NCI-H774 (cell line): ENCODE measurements at places on chromosomes 2 and 18.
A peak's percentile ranks its signal among the peaks of the same experiment; 100 is the strongest.

GRCh38 chr18:6039055-6039454 is 143.7 kb upstream of the TMEM200C start:
- no peak for DNase-seq

DNA sequence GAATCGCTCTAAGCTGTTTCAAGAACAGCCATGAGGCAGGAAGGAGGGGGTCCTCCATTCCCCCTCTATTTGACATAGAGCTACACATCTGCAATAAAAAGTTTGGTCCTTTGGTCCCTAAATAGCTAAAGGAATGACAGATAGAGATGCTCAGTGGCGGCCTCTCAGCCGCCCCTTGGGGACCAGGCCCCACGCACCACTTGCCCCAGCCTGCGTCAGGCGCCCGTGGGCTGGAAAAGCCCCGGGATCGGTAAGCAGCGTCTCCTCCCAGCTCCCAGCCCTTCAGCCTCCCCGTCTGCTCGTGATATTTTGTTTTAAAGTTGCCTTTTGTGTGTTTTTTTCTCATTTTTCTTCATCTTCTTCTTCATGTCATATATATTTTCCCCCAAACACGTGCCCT is 321.0 kb downstream of the CELF4 start:
- no peak for DNase-seq

DNA sequence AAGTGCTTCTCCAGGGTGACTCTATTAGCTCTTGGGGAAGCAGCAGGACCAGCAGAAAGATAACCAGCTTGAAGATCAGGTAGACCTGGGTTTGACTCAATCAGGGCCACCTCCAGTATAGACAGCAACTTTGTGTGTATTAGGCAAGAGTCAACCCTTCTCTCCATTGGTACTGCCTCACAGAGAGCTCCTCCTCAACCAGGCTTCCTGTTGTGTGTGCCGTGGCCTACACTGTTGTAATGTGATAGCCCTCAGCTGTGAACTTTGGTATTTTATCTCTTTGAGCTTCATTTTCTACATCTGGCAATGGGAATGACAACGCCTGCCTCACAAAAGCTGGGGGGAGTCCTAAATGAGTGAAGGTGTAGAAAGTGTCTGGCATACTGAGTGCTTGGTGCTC is 17.0 kb upstream of the MAP3K20 start:
- DNase-seq, result no peak

GRCh38 chr18:24271381-24272228 is 126.0 kb downstream of the OSBPL1A start:
- DNase-seq, result peak; percentile 65

GRCh38 chr2:19812166-19812565 is 89.6 kb downstream of the TTC32 start:
- no peak for DNase-seq

- no peak for DNase-seq
These were observed 27.5 kb upstream of the IL1B start for GRCh38 chr2:112864072-112864471.

DNA sequence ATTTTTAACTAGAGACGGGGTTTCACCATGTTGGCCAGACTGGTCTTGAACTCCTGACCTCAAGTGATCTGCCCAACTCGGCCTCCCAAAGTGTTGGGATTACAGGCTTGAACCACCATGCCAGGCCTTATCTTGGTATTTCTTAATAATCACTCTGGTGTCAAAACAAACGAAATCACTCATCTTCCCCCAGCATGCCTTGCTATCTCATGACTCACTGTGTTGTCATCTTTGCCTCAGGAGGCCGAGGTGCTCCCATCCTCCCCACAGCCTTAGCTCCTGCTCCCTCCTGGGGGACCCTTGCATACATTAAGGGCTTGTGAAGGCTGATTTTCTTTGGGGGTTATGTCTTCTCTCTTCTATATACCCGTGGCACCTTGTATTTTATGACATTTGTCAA is 250.1 kb upstream of the DPP10 start:
- no peak for DNase-seq

DNA sequence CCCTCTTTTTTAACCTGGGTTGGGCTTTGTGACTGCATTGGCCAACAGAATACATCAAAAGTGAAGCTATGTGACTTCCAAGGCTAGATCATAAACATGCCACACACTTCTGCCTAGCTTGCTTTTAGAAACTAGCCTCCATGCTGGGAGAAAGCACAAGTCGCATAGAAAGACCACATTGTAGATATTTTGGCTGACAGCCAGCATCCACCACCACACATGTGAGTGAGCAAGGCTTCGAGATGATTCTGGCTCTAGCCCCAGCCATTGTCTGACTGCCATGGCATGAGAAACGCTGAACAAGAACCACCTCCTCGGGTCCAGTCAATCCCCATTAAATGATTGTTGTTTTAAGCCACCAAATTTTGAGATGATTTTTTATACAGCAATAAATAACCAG is 66.8 kb upstream of the STPG4 start:
- DNase-seq, result no peak

DNA sequence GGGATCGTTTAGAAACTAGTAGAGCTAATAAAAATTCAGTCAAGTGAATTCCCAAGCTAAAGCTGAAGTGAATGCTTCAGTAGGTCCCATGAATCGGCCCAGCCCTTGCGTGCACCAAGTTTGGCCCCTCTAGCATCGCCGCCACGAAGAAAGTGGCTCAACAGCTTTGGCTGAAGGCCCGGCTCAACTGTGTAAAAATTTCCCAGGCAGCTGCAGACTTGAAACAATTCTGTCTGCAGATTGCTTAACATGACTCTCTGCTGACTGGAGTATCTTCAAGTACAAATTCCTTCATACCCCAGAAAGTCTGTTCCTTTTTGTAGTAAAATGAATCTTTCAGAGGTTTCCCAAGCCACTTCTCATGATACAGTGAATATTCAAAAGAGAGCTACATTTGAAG is 32.7 kb downstream of the ALMS1 start:
- DNase-seq, result no peak

DNA sequence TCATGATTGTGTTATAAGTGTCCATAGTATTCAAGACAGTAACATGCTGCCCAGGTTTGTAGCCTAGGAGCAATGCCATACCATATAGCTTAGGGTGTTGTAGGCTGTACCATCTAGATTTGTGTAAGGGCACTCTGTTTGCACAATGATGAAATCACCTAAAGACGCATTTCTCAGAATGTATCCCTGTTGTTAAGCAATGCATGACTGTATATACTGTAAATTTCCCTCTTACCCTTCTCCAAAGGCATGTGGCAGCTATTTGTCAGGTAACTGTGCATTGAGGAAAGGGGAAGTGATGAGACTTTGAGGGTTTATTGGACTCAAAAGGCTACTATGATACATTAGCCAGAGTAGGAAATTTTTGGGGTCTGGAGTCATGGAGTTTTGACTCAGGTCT is 180.8 kb downstream of the VAPA start:
- DNase-seq, result no peak

- DNase-seq, result no peak
These were observed 72.8 kb downstream of the PHLPP1 start for GRCh38 chr18:62788111-62788510.

GRCh38 chr2:15982285-15983044 is 42.1 kb downstream of the MYCN start:
- no peak for DNase-seq

GRCh38 chr2:38245114-38245641 is 131.9 kb downstream of the ATL2 start:
- no peak for DNase-seq

- no peak for DNase-seq
These were observed 40.4 kb upstream of the ARHGEF4 start for GRCh38 chr2:130796290-130796689.

DNA sequence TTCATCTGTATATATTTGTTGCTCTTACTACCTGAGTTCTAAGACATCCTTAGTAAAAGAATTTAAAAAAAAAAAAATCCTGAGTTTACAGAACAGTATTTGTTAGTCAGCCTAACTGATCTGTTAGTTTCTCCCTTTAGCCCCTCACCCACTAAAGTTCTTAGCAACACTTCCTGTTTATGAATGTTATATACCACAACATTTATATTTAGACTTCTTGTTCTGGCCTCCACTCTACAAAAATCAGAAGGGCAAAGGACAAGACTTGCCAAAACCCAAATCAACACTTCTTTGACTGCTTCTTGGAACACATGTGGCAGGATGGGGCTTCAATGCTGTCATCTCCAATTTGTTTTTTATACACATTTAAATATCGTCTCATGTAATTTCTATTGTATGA is 71.1 kb downstream of the MGAT5 start:
- no peak for DNase-seq

GRCh38 chr2:196453613-196454047 is 185.9 kb upstream of the CCDC150 start:
- DNase-seq, result no peak

DNA sequence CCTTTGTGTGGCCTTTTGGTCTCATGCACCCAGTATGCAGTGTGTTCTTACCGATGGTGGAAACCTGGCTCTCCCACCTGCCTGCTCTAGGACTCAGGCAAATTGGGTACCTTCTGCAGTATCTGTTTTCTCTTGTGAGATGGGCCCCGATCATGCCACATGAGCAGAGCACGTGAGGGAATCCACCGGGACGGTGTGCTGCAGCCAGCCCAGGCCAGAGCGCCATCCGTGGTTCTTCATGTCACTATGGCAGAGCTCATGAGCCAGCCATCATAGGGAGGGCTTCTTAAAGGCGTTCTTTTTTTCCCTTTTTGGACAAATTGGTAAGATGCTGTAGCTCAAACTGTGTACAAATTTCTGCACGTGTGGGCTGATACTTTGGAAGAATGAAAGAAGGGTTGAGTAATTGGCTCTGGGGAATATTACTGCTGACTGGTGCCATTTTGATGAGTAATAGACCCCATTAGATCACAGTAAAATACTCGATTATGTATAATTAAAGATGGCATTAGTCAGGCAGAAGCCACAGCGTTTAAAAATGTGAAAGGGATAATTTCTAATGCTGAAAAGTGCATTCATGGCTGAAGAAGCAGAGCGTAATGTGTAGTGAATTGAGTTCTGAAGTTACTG is 19.2 kb downstream of the SH3RF3 start:
- no peak for DNase-seq

GRCh38 chr2:221848286-221848685 is 276.2 kb upstream of the EPHA4 start:
- DNase-seq, result no peak

- no peak for DNase-seq
These were observed 44.5 kb upstream of the EGR4 start for GRCh38 chr2:73337828-73338227.

DNA sequence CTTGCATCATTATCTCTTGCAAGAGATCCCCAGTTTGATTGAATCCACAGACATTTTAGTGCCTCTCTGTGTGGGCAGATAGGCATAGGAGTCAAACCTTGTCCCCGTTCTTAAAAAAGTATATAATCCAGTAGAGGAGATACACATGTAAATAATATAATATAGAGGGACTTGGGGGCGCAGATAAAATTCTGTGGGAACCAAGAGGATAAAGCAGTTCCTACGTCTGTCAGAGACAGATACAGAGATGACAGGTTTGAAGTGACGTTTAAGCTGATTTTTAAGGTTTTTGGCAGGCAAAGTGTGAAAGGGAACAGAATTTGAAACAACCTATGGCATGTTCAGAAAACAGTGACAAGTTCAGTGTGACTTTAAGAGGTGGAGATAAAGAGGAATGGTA is 63.1 kb downstream of the CAB39 start:
- no peak for DNase-seq

DNA sequence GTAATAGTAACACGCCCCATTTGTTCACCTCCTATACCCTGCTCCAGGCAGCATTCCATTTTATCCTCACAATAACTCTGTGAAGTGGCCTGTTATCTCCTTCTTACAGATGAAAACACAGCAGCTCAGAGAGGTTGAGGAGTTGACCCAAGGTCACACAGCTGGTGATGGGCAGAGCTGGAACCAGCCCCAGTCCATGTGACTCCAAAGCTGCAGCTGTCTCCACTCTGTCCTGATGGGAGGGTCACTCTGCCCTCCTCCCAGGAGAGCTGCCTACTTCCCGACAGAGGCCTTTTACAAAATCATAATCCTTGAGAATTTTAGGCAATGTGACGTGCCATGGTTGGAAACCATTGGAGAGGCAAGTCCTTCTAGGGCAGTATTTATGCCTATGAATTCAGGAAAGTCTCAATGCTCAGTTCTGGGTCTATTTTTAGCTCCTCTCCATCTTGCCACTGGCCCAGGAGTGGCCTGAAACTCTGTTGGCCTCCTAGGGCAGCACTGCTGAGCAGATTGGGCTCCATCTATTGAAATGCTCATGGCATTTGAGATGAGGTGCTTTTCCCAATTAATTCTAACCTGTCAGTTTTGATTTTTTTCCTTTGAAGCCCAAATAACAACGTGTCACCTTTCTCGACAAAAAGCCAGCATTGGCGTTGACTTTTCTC is 162.0 kb upstream of the MSH6 start:
- DNase-seq, result no peak

DNA sequence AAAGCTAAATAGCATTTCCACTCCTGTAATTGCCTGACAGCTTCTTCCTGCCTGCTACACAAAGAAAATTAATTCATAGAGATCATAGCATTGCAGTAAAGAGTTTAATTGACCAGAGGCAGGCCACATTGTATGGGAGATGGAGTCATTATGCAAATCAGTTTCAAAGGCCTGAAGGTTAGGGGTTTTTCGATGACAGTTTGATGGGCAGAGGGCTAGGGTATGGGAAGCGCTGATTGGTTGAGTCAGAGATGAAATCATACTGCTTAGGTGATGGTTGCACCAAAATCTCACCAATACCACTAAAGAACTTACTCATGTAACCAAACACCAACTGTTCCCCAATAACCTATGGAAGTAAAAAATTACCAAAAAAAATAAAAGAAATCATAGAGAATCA is 599.0 kb downstream of the NUP35 start:
- no peak for DNase-seq

DNA sequence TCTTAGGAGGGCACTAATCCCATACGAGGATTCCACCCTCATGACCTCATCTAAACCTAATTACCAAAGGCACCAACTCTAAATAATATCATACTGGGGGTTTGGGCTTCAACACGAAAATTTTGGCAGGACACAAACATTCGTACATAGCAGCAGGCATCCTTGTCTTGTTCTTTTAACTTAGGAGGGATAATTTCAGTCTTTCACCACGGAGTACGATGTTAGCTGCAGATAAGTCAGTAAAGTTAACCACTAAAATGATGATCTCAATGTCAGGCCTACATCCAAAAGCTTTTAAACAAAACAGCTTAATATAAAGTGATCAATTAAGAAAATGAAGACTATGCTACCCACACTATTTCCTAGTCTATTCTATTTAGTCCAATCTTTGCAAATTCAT is 74.9 kb downstream of the ID2 start:
- no peak for DNase-seq

GRCh38 chr2:84676295-84676694 is 160.0 kb downstream of the DNAH6 start:
- DNase-seq, result no peak

- peak; percentile 17 for DNase-seq
These were observed 27.2 kb upstream of the FAM136A start for GRCh38 chr2:70328921-70329561.

GRCh38 chr2:16584084-16584483 is 81.5 kb downstream of the CYRIA start:
- DNase-seq, result no peak

DNA sequence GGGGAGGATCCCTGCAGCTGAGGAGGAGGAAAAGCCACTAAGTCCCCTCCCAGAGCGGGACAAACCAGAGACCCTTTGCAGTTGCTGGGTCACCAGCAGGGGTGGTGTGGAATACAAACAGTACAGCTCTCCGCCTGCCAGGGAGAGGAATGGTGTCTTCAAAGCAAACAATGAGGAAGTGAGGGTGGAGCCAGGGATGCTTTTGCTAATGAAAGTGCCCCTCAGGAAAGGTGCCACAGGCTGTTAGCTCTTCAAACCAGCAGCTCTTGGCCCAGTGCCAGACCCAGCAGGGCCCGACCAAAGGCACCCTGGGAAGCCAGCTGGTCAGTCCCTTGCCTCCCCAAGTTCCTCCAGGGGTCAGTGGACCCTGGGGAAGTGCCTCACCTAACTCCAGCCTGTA is 102.8 kb downstream of the HIBCH start:
- no peak for DNase-seq
